A549 treated with CORT108297 at 1 μM for 4 hours (cell line): ENCODE measurements at places on chromosomes 6 and 20. TPM values are rescaled to one million over a fixed set of nuclear protein-coding genes. Genes with fewer than 3 reads are reported as not detected.

The PERP gene
- total RNA-seq = 85.2 to 91.7 TPM (median 85.9 TPM) in 5 replicates

The MAP7 gene
- 24.3 to 31.9 TPM (median 31.5 TPM) in 5 replicates for total RNA-seq

The MAK gene
- 0.09 to 0.21 TPM (median 0.17 TPM) in 5 replicates for total RNA-seq

The SYCP2L gene
- total RNA-seq = 2.7 to 3.4 TPM (median 2.8 TPM) in 5 replicates

The DNPH1 gene
- 70.9 to 113 TPM (median 104 TPM) in 5 replicates for total RNA-seq

The CAP2 gene
- total RNA-seq = 11.3 to 15.2 TPM (median 12.8 TPM) in 5 replicates

The TMC2 gene
- total RNA-seq = not detected in 5 replicates

The TULP4 gene
- total RNA-seq = 4.3 to 7.7 TPM (median 5.9 TPM) in 5 replicates

The GJA10 gene
- total RNA-seq = not detected in 5 replicates

The RIPOR3 gene
- 0.02 to 0.09 TPM (median 0.06 TPM) in 4 of 5 replicates, not detected in the other for total RNA-seq

The PRICKLE4 gene
- total RNA-seq = 0.75 to 0.96 TPM (median 0.83 TPM) in 5 replicates

The ERVFRD-1 gene
- not detected in 5 replicates for total RNA-seq

The C6orf52 gene
- 1.1 to 2.2 TPM (median 1.4 TPM) in 5 replicates for total RNA-seq

The SLC4A11 gene
- 6.1 to 7.5 TPM (median 6.7 TPM) in 5 replicates for total RNA-seq

The TSBP1 gene
- not detected in 5 replicates for total RNA-seq

The ELOVL4 gene
- 1.5 to 2.5 TPM (median 1.9 TPM) in 5 replicates for total RNA-seq

The SLC35A1 gene
- total RNA-seq = 8.9 to 11.6 TPM (median 9.4 TPM) in 5 replicates

The OPN5 gene
- total RNA-seq = not detected in 5 replicates

The AGER gene
- total RNA-seq = 1.4 to 2.3 TPM (median 1.7 TPM) in 5 replicates

The C6orf163 gene
- 0.06 to 0.29 TPM (median 0.15 TPM) in 5 replicates for total RNA-seq

The COL12A1 gene
- 3.8 to 6.4 TPM (median 5.2 TPM) in 5 replicates for total RNA-seq

The WFDC5 gene
- total RNA-seq = not detected in 5 replicates

The SLC16A10 gene
- total RNA-seq = 0.16 to 0.48 TPM (median 0.39 TPM) in 5 replicates

The CPNE5 gene
- 0.06 to 0.12 TPM (median 0.09 TPM) in 4 of 5 replicates, not detected in the other for total RNA-seq

The PNLDC1 gene
- 0.06 to 0.13 TPM (median 0.07 TPM) in 5 replicates for total RNA-seq

The SALL4 gene
- total RNA-seq = 1.1 to 2.0 TPM (median 1.4 TPM) in 5 replicates

The RPN2 gene
- 249 to 270 TPM (median 262 TPM) in 5 replicates for total RNA-seq

The OTOR gene
- total RNA-seq = not detected in 5 replicates

The BTN2A1 gene
- 16.5 to 21.8 TPM (median 21.3 TPM) in 5 replicates for total RNA-seq
